ENCODE measurements at places on chromosomes 6 and 20. TPM values are rescaled to one million over a fixed set of nuclear protein-coding genes. Genes with fewer than 3 reads are reported as not detected.
A peak's percentile ranks its signal among the peaks of the same experiment; 100 is the strongest.

- no peak for DNase-seq
Observed at GRCh38 chr6:37399795-37400490, 33.1 kb upstream of the CMTR1 start.

- no peak for DNase-seq
Observed at GRCh38 chr20:40807821-40808170, 118.8 kb upstream of the MAFB start.

- DNase-seq, result no peak
Observed at GRCh38 chr6:87671555-87672029, 30.4 kb downstream of the AKIRIN2 start.

- no peak for DNase-seq
Observed at GRCh38 chr6:16285467-16286150, 47.2 kb downstream of the GMPR start.

DNA sequence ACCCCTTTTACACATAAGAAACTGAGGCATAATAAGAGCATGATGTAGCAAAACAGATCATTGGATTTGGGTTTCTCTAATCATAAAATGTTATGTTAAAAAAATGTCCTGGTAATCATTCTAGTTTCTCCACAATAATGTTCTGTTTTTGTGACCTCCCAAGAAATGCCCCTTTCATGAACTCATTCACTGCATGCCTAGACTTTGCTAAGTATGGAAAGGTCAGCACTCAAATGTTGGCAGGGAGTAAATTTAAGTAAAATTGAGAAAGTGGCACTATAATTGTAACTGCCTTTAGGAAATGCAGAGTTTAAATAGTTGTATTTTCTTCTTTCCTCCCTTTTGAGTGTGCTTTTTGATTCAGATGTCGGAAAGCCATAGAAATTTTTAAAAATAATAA, 48.5 kb upstream of the ID4 start:
- no peak for DNase-seq

DNA sequence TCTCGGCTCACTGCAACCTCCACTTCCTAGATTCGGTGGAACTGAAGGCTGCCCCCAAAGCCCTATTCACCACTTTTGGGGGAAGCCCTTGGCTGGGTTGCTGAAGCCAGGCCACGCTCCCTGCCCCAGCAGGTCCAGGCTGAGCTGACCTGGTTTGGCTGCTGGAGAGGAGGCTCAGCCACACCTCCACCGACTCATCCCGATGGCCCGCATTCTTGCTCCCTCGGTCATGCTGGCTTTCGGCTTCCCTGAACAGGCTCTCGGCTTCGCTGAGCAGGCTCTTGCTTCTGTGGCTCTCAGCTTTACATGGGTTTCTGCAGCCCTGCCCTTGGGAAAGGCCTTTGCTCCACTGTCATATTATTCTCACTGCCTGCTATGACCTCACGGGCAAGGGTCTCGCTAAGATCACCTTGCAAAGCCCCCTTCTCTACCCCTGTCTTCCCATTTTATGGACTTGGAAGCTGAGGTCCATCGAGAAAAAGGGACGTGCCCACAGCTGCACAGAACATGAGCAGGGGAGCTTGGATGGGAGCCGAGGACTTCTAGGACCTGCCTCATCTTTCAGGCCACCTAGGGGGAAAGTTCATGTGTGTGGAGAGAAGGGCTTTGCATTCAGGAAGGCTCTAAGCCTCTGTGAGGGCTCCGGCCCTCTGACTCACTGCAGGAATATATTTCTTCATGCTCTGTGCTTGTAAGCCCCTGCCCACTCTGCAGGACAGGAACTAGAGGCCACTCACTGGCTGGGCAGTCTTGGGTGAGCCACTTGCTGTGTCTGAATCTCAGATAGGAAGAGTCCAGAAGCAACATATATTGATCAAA, 15.6 kb downstream of the ARHGAP40 start:
- peak; percentile 73 for DNase-seq

DNA sequence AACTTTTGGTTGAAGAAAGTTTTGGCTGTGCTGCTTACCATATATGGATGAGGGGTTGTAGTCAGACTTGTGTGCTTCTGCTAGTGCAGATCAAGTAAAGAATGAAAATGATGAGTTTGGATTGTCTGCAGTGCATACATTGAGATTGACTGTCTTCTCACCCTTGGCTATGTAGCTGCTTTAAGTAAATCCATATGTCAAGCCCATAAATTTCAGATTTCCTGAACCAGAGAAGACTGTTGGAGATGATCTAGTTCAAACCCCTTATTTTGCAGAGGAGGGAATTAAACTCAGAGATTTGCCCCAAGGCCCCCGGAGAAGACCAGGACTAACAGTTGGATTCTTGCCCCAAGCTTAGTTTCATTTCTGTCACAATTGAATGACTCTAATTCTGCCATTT, 67.2 kb downstream of the PKIB start:
- DNase-seq, result no peak

- no peak for DNase-seq
Observed at GRCh38 chr6:157218371-157219198, 104.7 kb downstream of the TMEM242 start.

The GGTLC1 gene
- not detected for total RNA-seq

The GINS1 gene
- 13.9 TPM for total RNA-seq

The DNPH1 gene
- total RNA-seq, result 57.6 TPM

The HSPA1L gene
- total RNA-seq, result 1.6 TPM
